ENCODE measurements at places on chromosomes 1 and 21. TPM values are rescaled to one million over a fixed set of nuclear protein-coding genes. Genes with fewer than 3 reads are reported as not detected.

- DNase-seq, result no peak
- H3K27ac ChIP-seq, result no peak overlapping the region
- no peaks in the 10 kb centered on the region for H3K4me1 ChIP-seq
- H3K4me3 ChIP-seq, result no peak overlapping the region
These were observed 29.5 kb downstream of the ARHGEF16 start for GRCh38 chr1:3483801-3484444.

DNA sequence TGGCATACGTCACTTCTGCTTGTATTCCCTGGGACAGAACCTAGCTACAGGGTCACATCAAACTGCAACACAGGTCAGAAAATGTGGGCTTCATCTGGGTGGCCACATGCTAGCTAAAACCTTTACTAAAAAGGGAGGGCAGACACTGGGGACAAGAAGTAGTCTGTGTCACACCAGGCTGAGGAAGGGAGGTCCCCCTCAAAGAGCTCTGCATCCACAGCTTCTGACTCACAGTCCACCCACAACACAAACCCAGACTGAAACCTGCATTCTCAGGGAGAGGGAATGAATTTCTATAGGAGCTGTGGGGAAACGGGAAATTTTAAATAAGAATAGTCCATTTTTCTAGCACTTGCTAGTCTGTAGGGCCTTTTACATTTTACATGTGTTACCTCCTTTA is 16.2 kb downstream of the OLIG2 start:
- no peaks in the 10 kb centered on the region for H3K36me3 ChIP-seq
- peaks cover 5% of the 10 kb centered on the region for H3K27me3 ChIP-seq
- no peak for DNase-seq
- H3K27ac ChIP-seq, result no peak overlapping the region
- no peaks in the 10 kb centered on the region for H3K4me1 ChIP-seq
- H3K4me3 ChIP-seq, result no peak overlapping the region

- no peaks in the 10 kb centered on the region for H3K36me3 ChIP-seq
- H3K4me1 ChIP-seq, result no peaks in the 10 kb centered on the region
- no peak for DNase-seq
These were observed 8.5 kb upstream of the CD58 start for GRCh38 chr1:116579259-116579875.

- no peaks in the 10 kb centered on the region for H3K4me1 ChIP-seq
- peaks cover 13% of the 10 kb centered on the region for H3K36me3 ChIP-seq
- H3K27me3 ChIP-seq, result no peaks in the 10 kb centered on the region
- no peak overlapping the region for H3K4me3 ChIP-seq
- no peak for DNase-seq
These were observed 189.5 kb downstream of the SIPA1L2 start for GRCh38 chr1:232440325-232441035.

The EPHB2 gene
- total RNA-seq, result 3.0 TPM

Data from sigmoid colon (tissue), 7 donors.